ENCODE measurements at places on chromosomes 1 and 21.
A peak's percentile ranks its signal among the peaks of the same experiment; 100 is the strongest.

- no peak for DNase-seq
These were observed 10.6 kb upstream of the USP1 start for GRCh38 chr1:62426237-62426636.

GRCh38 chr1:178928976-178929375 lies 58.1 kb upstream of the ANGPTL1 start:
- no peak for DNase-seq

- DNase-seq = no peak
These were observed 549.0 kb downstream of the KCNT2 start for GRCh38 chr1:196059210-196059609.

GRCh38 chr1:189899686-189900425 lies 577.8 kb downstream of the BRINP3 start:
- peak; percentile 76 for DNase-seq

DNA sequence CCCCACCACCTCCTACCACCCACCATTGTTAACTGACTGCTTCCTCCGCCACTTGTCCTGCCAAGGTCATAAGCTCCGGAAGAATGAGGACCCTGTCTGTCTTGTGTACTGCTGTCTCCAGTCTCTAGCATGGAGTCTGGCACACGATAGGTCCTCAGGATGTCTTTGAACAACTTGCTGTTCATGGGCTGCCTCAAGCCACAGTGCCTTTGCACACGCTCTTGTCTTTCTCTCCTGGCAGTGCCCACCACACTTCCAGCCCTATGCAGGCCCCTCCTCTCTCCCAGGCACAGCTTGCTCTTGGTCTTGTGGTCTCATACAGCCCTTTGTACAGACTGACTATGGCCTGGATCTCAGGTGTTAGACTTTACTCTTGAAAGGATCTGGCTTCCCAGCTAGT lies 97.6 kb downstream of the ARHGEF10L start:
- DNase-seq = no peak

GRCh38 chr1:12408662-12409061 lies 178.8 kb downstream of the VPS13D start:
- no peak for DNase-seq

DNA sequence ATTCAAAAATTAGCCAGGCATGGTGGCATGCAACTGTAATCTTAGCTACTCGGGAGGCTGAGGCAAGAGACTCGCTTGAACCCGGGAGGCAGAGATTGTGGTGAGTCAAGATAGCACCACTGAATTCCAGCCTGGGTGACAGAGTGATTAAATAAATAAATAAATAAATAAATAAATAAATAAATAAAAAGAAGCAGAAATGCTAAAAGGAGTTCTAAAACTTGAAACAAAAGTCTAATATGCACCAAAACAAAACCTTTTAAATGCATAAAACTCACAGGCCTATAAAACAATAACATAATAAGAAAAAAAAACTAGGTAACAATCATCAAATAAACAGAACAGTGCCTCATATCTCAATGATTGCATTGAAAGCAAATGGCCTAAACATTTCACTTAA lies 1458.9 kb downstream of the AMY1C start:
- no peak for DNase-seq

GRCh38 chr1:245388687-245389086 lies 233.9 kb downstream of the KIF26B start:
- no peak for DNase-seq

DNA sequence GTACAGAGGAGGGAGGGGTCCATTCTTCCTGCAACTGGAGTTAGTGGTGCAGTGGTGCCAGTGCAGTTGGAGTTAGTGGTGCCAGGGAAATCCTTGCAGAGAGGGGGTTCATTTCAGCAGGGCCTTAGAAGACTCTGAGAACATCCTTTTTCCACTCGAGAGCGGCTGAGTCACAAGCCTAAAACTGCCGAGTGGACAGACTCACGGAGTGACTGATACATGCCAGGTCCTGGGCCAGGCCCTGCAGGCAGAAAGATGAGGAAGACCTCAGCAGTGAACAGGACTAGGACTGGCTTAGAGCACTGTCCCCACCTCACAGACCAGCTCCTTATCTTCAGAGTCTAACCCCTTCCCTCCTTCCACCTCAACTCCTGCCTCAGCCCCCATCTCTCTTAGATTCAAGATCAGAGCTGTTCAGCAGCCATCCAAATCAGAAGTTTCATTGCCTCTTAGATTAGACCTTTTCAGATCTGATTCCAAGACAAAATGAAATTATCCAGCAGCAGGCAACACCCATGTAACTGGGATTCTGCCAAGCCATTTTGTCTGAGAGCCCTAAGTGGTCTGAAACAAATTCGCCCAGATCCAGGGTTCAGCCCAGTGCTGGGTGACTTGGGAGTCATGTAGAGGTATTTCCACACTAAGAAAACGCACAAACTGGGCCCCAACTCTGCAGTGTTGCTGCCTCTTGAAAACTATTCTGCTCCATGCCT lies 12.7 kb upstream of the IKBKE start:
- no peak for DNase-seq

DNA sequence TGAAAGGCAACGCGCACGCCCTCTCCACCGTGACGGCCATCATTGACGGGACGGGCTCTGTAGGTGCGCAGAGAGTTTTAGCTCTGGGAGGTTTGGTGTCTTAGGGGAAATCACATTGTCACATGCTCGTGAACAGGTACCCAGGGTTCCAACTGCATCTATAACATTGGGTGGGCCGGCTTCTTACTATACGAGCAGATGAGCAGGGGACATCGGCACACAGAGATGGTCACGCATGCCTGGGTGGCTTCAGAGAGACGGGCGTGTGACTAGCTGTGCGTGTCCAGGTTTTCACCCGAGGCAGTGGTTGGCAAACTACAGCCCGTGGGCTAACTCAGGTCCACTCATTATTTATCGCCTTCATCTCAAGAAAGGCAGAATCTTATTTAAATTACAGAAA lies 54.7 kb downstream of the SLC37A1 start:
- DNase-seq = no peak
